Epithelial cell of esophagus (primary cell): ENCODE measurements at places on chromosomes 6 and 20.
A peak's percentile ranks its signal among the peaks of the same experiment; 100 is the strongest.

- DNase-seq = no peak
Measured at GRCh38 chr6:141641951-141642350, 490.8 kb upstream of the GJE1 start.

DNA sequence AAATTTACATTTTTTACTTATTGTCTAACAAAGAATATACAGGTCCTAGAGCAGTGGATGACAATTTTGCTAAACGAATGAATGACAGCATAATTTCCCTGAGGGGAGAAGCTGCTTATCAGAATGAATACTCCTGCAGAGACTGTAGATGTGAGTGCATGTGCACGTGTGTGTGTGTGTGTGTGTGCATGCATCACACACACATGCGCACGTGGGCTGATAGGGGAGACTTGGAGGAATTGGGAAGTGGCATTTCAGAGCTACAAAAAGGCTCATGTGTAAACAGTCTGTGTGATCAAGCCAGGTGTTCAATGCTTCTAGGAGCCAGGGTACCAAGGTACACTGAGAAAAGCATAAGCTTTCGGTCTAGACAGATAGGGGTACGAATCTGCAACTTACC is 93.5 kb upstream of the SASH1 start:
- DNase-seq = no peak

GRCh38 chr6:131597446-131597845 is 24.4 kb downstream of the ARG1 start:
- DNase-seq = no peak

DNA sequence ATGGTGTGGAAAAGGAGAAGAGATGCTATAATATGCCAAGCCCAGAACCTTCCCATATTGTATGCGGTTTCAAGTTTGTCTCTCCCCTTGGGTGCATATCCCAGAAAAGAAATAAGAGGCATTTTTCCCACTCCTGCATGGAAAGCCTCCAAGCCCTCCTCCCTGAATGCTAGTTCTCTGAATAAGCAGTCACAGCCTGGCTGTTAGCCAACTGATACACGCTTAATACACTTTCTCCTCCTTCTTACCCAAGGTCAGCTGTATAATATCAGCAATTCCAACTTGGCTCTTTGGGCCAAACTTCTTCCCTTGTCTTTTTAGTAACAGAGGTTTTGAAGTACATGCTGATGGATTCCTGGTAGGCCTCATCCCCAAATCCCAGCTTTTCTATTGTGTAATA is 440.1 kb downstream of the EPHA7 start:
- no peak for DNase-seq

DNA sequence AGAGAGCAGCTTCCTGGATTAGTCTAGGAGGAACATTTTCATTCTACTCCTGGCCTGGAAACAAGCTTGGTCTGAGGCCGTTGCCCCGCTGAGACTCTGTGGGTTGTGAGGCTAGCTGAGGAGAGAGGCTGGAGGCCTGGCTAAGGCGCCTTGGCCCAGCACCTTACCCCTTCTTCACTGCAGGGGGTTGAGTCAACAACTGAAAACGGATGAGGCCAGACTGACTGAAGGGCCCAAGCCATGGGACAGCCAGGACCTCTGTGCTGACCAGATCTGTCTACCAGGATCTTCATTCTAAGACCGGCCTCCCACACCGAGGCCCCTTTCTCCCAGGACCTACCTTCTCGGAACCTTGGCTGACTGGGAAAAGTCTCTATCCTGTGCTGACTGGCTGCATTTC is 3.5 kb upstream of the AVP start:
- no peak for DNase-seq

DNA sequence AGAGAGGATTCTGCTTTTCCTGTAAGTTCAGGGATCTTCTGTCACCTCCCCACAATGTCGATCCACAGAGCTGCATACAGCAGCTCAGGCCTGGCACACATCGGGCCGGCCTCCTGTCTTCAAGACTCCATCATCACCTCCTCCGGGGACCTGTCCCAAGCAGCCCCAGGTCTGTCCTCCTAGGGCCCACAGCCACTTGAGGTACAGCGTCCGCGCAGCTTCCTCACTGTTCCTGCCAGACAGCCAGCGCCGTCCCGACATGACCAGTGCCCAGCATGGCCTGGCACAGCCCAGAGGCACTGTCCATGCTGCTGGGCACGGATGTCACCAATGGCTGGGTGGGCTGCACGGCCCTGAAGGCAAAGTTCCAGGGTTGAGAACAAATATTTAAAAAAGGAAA is 101.6 kb downstream of the DLL1 start:
- no peak for DNase-seq

DNA sequence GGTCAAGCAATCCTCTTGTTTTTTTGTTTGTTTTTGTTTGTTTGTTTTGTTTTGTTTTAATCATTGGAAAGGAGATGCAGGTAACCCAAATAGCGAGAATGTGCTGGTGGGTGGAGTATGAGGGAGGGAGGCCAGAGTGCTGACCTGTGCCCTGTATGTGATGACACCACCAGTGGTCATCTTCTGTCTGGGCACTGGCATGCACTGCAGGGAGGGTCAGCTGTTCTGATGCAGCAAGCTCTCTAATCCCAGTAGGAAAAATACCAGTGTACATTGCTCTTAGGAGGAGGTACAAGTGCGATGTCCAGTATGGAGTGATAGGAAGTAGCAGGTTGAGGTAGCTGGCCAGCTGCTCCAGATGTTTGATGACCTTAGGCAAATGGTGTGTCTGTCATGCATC is 2.9 kb upstream of the CST1 start:
- DNase-seq = no peak

- peak; percentile 10 for DNase-seq
Measured at GRCh38 chr6:22363714-22364239, 66.9 kb upstream of the PRL start.

DNA sequence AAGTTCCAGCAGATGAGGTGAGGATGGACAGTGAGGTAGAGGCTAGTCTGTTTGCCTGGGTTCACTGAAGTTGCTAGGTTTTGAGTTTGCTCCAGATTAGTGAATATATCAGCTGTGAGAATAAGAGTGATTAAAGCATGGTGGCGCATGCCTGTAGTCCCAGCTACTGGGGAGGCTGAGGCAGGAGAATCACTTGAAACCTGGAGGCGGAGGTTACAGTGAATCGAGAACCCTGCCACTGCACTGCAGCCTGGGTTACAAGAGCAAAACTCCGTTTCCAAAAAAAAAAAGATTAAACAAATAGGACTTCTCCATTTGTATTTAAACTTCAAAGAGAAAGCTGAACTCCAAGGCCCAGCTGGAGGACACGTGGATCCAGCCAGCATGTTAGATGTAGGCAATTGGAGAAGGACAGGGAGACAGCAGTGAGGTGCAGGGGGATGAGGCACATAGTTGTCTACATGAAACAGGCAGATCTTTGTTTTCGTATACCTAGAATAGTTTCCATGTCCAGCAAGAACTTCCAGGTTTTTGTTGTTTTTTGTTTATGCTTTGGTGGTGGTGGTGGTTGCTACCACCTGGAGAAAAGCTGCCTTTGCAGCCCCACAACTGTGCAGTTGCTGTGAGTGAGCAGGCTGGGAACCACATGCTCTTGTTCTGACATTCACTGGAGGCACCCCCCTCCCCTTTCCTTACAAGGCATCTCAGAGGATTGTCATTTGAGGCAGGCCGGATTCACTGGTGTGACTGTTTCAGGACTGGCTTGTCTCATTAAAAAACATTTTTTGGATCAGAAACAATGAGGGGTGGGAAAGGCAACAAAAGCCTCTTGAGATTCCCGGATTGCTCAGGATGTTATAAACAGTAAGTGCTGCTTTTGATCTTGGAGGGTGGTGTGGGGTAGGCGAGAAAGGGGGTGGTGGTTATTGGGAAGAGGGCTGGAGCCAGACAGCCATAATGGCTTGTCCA is 72.3 kb downstream of the JARID2 start:
- DNase-seq = no peak

- DNase-seq = no peak
Measured at GRCh38 chr6:161543684-161544309, 269.9 kb upstream of the AGPAT4 start.

GRCh38 chr6:151847064-151847463 is 39.6 kb downstream of the ESR1 start:
- DNase-seq = peak; percentile 79

DNA sequence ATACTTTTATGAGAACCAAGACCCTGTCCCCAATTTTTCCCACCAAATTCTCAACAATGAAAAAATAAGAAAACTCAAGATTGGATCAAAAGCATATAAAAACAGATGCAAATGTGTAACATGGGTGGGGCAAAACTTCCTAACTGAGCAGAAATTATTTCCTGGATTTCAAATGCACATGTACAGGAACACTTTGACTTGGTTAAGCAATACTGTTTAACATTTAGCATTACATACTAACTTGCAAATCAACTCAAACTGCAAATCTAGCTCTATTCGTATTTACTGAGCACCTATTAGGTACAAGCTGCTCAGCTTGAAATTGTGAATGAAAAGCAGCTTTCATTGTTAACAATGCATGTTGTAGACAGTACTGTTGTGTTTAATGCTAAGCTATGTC is 40.2 kb downstream of the BMP5 start:
- DNase-seq = peak; percentile 2

- no peak for DNase-seq
Measured at GRCh38 chr20:53847139-53847836, 223.1 kb downstream of the BCAS1 start.

DNA sequence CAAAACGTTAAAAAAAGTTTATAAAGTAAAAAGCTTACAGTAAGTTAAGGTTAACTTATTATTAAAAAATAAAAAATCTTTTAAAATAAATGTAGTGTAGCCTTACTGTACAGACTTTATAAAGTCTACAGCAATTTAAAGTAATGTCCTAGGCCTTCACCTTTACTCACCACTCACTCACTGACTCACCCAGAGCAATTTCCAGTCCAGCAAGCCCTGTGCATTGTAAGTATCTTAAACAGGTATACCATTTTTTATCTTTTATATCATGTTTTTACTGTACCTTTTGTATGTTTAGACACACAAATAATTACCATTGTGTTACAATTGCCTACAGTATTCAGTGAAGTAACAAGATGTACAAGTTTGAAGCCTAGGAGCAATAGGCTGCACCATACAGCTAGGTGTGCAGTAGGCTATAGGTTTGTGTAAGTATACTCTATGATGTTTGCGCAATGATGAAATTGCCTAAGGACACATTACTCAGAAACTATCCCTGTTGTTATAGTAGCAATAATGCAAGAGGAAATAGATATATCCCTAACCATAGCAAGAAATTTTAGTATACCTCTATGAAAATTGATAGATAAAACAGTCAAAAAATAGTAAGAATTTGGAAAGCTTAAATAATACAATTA is 39.5 kb downstream of the FBXO5 start:
- peak; percentile 95 for DNase-seq

DNA sequence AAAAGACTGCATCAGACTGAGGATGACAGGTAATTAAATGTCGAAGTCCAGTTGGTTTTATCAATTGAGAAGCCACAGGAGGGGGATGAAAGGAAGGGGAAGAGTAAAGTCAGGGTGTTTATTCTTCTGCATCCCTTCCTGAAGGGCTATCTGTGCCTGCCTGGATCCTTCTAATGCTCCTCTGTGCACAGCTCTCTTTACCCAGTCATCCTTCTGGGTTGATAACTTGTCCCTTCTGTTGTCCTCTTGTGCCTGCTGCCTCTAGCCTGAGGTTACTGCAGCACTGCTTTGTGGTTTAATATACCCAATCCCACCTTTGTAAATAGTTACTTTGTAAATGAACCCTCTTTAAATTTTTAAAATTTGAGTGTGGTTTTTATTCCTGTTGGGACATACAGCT is 1127.3 kb downstream of the EPHA7 start:
- no peak for DNase-seq

DNA sequence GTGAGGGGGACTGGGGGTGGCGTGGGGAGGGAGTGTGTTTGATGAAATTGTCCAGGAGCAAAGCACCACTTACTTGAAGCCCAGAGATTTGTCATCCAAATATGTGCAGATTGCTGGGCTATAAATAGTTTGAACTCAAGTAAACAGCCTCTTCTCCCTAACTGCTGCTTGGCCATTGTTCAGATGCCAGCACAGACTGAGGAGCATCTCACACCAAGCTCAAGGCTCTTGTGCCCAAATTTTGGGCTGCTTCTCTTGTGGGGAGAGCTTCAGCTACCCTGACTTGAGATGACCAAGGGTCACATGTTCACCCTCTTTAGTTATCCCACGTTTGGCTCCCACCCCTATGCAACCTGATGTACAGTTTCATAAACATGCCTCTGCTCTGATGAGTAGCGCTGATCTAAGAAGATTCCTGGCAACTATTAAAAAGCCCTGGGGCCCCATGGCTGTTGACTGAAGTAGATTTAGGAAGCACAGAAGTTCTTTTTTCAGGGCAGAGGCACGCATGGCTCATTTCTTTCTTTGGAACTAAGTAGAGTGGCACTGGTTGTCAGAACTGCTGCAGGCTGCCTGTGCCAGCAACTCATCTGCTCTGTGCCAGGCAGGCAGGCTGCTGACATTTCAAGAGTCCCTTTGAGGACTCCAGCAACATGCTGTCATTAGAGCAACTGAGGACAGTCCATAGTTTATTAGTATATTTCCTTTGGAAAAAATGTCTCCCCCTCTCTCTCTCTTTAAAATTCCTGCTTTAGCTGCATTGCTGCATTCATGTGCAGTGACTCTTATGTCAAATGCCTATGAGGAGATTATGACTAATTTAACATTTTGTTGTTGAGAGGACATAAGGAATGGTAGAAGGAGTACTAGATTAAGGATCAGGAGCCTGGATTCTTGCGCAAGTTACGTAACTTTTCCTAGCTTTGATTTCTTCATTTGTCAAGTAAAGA is 9.6 kb upstream of the PKIG start:
- DNase-seq = peak; percentile 95

GRCh38 chr6:160178271-160178670 is 56.7 kb downstream of the SLC22A1 start:
- no peak for DNase-seq

DNA sequence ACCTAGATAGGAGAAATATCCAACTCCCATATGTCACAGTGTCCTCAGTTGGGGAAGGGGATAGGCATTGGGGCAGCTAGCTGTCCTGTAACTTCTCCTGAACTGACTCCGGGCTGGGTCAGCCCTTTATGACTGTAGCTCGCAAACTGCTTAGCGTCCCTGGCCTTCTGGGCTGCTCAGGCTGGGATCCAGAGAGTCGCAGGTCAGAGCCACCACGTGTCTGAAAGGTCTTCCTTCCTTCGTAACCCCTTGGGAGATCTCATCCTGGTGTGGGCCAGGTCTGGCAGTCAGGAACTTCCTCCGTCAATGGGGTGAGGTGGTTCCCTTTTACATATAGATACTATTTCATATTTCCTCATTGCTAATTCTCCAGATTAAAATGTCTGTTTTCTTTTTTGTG is 28.8 kb upstream of the HINT3 start:
- no peak for DNase-seq

DNA sequence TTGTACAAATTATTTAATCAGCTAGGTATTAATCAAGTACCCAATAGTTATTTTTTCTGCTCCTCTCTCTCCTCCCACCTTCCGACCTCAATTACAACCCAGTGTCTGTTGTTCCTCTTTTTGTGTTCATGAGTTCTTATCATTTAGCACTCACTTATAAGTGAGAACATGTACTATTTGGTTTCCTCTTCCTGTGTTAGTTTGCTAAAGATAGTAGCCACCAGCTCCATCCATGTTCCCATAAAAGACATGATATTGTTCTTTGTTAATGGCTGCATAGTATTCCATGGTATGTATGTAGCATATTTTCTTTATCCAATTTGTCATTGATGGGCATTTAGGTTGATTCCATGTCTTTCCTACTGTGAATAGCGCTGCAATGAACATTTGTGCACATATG is 652.8 kb upstream of the CITED2 start:
- DNase-seq = no peak
